ENCODE measurements at places on chromosomes 16 and 17. TPM values are rescaled to one million over a fixed set of nuclear protein-coding genes. Genes with fewer than 3 reads are reported as not detected.

The KRT15 gene
- 0.36 TPM for total RNA-seq

The KRT38 gene
- not detected for total RNA-seq

The HOXB7 gene
- 8.1 TPM for total RNA-seq

The C16orf96 gene
- 0.22 TPM for total RNA-seq

The GGT6 gene
- total RNA-seq: not detected

The TRAPPC1 gene
- 78.3 TPM for total RNA-seq

The MYH13 gene
- not detected for total RNA-seq

The DDX5 gene
- total RNA-seq: 667 TPM

The SOX9 gene
- 42.0 TPM for total RNA-seq

The CA5A gene
- total RNA-seq: not detected

The GAST gene
- not detected for total RNA-seq

The RNF157 gene
- total RNA-seq: 15.8 TPM

The KRT26 gene
- total RNA-seq: not detected

The SECTM1 gene
- 22.2 TPM for total RNA-seq

The EPOP gene
- 1.5 TPM for total RNA-seq

The CRYBA1 gene
- total RNA-seq: not detected

The CETP gene
- 8.2 TPM for total RNA-seq
